ENCODE measurements at places on chromosomes 5 and 9.

DNA sequence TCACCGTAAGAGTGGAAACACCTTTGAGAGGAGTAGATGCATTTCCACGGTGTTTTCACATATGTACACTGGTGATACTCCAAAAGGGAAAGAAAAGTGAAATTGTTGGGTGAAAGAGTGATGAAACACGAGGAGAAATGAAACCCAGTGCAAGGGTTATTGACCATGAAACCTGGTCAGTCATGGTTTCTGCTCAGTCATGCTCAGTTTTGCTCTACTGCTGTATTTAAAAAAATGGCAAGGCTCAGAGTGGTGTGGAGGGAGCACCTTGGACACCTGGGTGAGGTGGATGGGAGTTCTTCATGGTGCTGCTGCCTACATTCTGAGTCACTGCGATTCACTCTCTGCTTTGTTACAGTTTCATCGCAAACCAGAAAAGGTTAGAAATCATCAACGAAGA is 32.3 kb downstream of the NTRK2 start:
- no peak for DNase-seq

DNA sequence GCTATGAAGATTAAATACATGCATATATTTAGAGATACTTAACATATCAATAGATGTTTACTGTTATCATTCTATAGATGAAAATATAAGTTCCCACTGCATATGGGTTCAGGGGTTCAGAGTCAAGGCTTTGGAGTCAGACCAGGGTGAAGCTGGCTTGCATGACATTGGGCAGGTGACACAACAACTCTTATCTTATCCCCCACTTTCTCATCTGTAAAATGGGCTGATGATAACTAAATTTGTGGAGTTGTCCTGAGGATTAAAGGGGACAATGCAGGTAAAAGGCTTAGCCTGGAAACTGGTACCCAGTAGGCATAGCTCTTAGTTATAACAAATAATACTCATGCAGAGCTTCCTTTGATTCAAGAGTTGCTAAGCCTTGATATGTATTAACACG is 72.6 kb upstream of the BRINP1 start:
- no peak for DNase-seq

DNA sequence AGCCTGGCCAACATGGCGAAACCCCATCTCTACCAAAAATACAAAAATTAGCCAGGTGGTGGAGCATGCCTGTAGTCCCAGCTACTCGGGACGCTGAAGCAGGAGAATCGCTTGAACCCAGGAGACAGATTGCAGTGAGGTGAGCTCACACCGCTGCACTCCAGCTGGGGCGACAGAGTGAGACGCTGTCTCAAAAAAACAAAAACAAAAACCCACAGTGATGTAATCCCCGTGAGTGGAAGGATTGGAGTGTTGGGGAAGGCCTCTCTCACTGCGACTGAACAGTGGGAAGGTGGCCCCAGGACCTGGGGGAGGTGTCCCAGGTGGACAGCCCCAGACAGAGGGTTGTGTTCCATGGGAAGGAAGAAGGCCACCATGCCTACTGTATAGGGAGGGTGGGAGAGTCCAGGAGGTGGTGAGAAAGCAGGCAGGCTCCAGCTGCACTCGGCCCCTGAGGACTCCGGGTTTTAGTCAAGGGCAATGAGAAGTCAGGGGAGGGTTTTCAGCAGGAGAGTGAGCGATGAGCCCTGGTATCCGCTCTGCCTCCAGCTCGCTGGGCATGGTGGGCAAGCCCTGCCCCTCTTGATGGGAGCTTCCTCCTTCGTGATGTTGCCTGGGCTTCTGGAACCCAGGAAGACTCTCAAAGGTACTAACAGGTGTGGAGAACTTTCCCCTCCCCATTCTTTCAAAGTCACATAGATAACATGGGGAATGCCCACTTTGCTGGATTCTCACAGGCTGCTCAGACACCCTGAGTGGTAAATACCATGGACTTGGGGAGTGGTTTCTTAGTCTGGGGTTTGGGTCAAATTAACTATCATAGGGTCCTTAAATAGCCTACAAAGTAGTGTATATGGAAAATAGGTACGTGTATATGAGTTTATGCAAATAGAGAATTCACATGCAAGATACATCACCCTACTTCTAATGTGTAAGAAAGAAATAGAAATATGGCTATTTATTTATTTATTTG is 74.7 kb downstream of the PPARGC1B start:
- no peak for DNase-seq

- DNase-seq = no peak
These were observed 193.1 kb downstream of the DCP2 start for GRCh38 chr5:113169720-113170119.

DNA sequence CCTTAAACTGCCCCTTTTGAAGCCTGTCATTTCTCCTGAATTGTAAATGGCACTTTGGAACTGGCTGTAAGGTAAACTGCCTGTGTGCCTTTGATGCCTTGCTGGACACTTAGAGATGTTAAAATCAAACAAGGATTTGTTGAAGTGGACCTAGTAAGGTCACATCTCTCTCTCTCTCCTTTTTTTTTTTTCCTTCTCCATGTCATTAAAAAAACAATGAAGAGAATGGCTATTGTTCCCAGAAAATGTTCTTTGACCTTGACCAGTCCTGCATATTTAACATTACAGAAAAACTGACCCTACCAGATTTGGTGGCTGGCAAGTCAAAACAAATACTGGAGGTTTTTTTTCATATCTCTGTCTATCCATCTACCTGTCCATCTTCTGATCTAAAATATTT is 2.9 kb upstream of the DAB2 start:
- no peak for DNase-seq

GRCh38 chr5:23820765-23821471 is 313.5 kb downstream of the PRDM9 start:
- no peak for DNase-seq

- DNase-seq = no peak
These were observed 82.1 kb downstream of the FBN2 start for GRCh38 chr5:128455841-128456361.

- DNase-seq = no peak
These were observed 19.2 kb downstream of the PRRC1 start for GRCh38 chr5:127536687-127537086.

DNA sequence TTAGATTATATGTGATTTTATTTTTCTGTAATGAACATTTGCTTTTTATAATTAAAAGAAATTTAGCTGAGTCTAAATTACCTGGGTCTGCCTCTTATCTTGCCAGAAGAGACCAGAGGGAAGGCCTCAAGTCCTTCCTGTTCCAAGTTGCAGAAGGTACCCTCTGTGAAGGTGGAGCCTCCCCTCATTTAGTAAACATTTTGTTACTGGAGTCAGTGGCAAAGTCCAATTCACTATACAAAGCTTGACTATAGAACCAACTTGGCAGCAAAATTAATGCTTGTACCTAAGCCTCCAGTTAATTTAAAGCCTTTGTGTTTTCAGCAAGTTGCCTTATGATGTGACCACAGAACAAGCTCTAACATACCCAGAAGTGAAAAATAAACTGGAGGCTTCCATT is 42.8 kb upstream of the F2R start:
- DNase-seq = no peak

- DNase-seq = no peak
These were observed 130.0 kb downstream of the ENC1 start for GRCh38 chr5:74510476-74511075.

DNA sequence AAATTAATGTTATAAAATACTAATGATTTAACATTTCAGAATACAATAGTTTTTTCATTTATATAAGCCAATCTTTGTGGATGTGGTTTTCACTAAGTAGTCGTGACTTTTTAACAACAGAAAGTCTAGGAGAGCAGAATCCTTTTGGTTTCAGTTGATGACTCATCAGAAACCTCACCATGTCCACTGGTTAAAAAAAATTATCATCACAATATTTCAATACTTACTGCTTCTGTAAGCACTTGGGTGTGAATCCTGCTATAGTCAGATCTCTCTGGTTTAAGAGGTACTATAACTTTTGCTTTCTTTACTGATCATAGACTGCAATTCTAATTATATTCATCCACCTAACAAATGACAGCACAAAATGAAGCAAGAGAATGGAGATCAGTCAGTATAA is 77.2 kb downstream of the MRPS30 start:
- DNase-seq = no peak

DNA sequence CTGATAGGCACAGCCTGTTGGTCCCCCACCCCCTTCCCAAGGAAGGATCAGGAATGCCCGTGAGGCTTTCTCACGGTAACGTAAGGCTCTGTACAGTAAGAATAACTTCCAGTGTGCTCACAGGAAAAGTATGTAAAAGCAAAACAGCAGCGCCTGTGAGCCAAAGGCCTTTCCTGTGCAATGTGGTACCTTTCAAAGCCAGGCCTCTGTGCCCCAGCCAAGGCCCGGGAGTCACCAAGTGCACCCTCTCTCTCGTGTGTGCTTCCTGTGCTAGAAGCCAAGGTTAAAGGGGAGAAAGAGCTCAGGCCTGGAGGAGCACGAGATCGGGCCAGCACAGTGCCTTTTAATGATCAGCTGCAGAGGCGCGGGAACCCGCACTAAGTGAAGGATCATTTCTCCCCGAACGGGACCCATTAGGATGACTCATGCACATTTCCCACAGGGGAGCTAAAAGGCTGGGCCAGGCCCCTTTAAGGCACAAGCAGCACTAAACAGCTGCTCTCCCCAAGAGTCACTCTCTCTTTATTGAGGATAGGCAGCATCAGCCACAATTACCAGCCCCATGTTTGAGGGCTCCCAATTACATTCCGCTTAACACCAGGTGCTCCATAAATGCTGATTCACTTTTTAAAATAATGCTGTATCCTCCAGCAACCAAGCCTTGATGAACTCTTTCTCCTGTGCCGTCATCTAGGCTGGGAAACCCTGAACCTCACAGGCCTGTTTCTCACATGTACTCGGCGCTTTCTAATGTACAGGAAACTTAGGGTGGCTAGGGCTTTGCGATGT is 42.8 kb downstream of the SHB start:
- DNase-seq = no peak

GRCh38 chr5:1942158-1942557 is 59.4 kb upstream of the IRX4 start:
- DNase-seq = no peak

- no peak for DNase-seq
These were observed 187.8 kb downstream of the FANCC start for GRCh38 chr9:95129476-95130291.

GRCh38 chr9:5560443-5561100 is 50.2 kb downstream of the PDCD1LG2 start:
- DNase-seq = no peak

DNA sequence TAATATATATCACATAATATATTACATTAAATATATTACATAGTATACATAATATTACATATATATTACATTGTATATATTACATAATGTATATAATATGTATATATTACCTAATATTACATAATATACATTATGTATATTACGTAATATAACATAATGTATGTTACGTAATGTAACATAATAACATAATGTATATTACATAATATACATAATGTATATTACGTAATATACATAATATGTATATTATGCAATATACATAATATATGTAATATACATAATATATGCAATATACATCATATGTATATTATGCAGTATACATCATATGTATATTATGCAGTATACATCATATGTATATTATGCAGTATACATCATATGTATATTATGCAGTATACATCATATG is 19.1 kb downstream of the CYLC2 start:
- no peak for DNase-seq

DNA sequence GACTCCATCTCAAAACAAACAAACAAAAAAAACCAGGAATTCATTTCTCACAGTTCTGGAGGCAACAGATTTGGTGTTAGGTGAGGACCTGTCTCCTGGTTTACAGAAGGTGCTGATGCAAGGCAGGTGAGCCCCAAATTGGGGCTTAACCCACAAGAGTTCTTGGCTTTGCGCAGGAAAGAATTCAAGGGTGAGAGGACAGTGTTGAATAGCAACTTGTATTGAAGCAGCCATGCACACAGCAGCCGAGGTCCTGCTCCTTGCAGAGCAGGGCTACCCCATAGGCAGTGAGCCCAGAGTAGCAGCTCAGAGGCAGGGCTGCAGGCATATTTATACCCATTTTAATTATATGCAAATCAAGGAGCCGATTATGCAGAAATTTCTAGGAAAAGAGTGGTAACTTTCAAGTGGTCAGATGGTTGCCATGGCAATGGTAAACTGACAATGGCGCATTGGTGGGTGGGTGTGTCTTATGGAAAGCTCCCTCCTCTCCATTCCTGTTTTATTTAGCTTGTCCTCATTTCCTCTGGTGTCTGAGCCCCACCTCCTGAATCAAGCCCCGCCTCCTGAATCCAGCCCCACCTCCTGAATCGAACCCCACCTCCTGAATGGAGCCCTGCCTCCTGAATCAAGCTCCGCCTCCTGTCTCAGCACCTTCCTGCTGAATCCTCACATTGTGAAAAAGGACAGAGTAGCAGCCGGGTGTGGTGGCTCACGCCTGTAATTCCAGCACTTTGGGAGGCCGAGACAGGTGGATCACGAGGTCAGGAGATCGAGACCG is 34.5 kb upstream of the COL5A1 start:
- no peak for DNase-seq

DNA sequence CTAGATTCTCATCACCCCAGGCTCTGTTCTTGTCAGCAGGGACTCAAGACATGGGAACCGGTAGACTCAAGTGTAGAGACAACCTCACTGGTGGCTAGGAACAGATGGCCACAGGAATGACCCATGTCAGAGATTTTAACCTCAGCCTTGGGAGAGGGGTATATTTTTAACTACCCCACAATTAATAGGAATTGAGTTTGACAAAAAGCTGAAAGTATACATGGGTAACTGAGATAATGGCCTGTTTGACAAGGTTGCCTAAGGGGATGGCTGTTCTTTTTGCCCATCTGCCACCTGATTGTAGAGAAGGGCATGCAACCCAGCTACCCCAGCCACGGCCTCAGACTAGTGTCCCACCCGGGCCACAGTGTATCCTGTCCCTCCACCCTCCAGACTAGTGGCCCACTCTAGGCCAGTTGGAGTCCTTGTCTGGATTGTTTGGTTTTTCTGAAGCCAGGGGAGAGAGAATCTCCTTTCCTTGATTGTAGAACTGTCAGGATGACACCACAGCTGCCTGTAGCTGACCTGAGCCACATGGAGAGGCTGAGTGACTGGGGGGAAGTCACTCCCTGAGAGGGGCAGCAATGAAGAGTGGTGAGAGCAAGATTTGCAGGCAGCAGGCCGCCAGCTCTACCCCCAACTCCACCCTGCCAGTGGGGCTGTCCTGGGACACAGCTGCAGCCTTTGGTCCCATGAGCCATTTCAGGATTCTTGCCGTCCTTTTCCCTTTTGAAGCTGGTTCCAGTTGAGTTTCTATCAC is 14.6 kb upstream of the ANGPTL2 start:
- DNase-seq = no peak

DNA sequence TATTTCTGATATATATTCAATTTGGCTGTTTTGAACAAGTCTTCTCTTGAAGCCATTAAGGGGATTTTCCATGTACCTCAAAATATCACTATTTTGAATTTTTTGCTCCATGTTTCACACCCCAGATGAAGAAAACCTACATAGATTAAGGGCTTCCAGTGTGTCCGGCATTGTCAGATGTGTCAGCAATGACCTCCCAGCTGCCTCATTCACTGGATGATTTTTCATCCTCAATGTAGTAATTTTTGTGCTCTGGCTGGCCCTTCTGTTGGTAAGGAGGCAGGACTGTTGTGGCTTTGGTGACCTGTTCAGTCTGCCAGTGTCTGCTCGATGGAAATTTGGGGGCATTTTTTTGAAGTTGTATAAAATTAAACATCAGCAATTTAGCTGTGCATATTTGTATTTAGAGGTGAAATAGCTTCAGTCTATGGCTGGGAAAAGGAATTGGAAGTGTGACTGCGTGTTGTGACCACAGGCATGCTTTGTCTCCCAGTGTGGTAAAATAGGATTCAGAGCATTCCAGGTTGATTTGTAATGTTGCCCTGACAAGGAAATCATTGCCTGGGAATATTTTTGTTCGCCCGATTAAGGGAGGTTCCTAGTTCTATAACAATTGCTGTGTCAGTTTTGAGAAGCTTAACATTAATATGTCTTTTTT is 312.4 kb downstream of the ARHGEF28 start:
- no peak for DNase-seq
